Smooth muscle cell of trachea (primary cell): ENCODE measurements at places on chromosomes 4 and X. TPM values are rescaled to one million over a fixed set of nuclear protein-coding genes. Genes with fewer than 3 reads are reported as not detected.

Gene ZNF141
- total RNA-seq = 8.4 and 13.5 TPM in 2 replicates

Gene TLR6
- 1.3 and 2.5 TPM in 2 replicates for total RNA-seq

Gene COL4A6
- 0.83 and 1.5 TPM in 2 replicates for total RNA-seq

Gene TMPRSS11D
- under 0.01 TPM in 1 of 2 replicates, not detected in the other for total RNA-seq

Gene AREG
- 0.29 TPM in 1 of 2 replicates, not detected in the other for total RNA-seq

Gene TRPC5OS
- total RNA-seq = under 0.01 TPM in 1 of 2 replicates, not detected in the other

Gene SPANXB1
- not detected in 2 replicates for total RNA-seq

Gene DNAJB14
- 26.5 and 38.7 TPM in 2 replicates for total RNA-seq

Gene TEX28
- total RNA-seq = 0.17 TPM in 1 of 2 replicates, not detected in the other

Gene ETDB
- total RNA-seq = not detected in 2 replicates

Gene GSPT2
- 9.3 and 11.2 TPM in 2 replicates for total RNA-seq

Gene ZNF81
- 5.5 and 5.8 TPM in 2 replicates for total RNA-seq
